ENCODE measurements at places on chromosomes 6 and 20.

GRCh38 chr20:61263084-61263695, 11.1 kb downstream of the CDH4 start:
- DNase-seq = peak; percentile 20

DNA sequence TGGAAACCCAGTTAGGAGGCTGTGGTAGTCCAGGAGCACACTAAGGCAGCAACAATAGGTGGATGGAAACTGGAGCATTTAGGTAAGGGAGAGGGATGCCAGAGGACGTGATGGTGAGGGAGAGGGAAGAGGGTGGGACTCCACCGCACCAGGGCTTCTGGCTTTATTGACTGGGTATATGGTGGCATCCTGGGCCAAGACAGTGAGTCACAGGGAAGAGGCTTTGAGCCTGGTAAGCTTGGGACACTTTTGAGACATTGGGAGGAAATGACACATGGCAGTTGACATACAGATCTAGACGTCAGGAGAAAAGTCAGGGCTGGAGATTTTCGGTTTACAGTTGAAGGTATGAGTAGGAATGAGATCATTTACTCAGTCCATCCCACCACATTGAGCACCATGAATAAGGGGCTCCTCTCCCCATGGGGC, 14.9 kb downstream of the NT5E start:
- DNase-seq = no peak

- no peak for DNase-seq
Observed at GRCh38 chr6:56288347-56288746, 41.0 kb upstream of the COL21A1 start.

DNA sequence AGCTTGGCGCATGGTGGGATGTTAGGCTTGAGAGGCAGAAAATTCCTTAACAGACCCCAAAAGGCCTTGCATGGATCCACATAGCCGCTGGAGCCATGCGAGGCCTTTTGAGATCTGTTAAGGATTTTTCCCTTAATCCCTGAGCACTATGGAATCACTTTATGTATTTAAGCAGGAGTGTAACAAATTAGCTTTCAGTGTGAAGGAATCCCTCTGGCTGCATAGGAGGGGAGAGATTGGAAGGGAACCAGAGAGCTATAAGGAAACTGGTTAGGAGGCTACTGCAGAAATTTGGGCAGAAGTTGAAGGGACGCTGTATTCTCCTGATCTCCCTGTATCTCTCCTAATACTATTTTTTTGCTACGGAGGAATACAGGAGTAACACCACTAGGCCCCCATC, 23.1 kb upstream of the NEDD9 start:
- DNase-seq = no peak

- peak; percentile 85 for DNase-seq
Observed at GRCh38 chr6:33904050-33904746, 100.4 kb upstream of the MLN start.

Measured in CD4-positive, alpha-beta T cell treated with Interleukin-15 for 4 hours (primary cell).